ENCODE measurements at places on chromosomes 12 and 14. TPM values are rescaled to one million over a fixed set of nuclear protein-coding genes. Genes with fewer than 3 reads are reported as not detected.

DNA sequence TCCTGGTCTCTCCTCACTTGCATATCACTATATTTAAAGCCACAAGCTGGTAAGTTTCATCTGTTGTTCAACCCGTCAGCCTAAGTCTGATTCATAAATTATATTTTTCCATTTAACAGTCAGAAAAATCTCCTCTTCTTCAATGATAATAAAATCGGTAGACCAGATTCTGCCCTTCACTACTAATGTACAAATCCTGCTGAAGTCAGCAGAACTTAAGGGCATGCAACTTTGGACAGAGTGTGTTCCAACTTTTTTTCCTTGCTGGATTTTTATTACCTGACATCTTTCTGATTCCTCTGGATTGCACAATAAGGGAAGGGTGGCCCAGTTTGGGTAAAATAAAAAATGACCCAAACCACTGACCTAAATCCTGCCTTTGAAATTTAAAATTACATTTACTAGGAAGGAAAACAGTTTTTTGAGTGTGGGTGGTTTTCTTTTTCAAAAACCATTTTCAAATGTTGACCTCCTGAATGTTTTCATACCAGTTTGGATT is 125.4 kb upstream of the DIO2 start:
- DNase-seq = no peak

DNA sequence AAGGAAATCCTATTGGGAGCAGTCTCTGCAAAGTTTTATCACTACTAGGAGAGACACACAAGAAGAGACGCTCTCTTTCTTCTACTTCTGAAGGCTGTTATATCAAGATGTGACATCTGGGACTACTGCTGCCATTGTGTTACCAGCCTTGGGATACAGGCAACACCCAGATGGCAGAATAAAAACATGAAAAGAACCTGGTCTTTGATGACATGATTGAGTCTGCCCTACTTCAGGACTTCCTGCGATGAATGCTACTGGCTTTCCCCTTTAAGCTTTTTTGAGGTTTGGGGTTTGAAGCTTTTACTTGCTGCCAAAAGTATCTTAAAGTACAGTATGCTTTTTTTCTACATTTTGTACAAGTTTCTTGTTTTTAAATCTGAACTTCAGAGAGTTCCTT is 29.2 kb upstream of the TRHDE start:
- no peak for DNase-seq

GRCh38 chr14:79442786-79443185 is 768.5 kb downstream of the DIO2 start:
- no peak for DNase-seq

DNA sequence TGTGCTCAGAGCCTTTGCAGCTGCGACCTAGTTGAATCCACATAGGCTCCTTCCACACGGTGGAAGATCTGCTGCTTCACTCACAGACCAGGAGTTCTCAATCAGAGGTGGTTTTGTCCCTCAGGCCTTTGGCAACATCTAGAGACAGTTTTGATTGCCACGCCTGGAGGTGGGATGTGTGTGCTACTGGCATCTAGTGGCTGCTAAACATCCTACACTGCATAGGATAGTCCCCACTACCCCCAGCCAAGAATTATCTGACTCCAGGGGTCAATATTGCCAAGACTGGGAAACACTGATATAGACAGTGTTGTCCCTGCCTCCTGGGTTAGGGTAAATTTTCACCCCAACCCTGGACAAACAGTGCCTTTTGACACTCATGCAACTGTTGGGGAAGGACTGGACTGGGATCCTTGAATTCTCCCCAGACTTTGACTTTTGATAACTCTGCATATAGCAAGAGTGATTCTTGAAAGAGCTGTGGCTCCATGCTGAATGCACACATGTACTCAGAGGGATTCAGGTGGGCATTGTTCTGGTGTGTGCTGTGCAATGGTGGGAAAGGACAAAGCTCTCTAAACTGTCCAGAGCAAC is 39.8 kb downstream of the BAZ2A start:
- no peak for DNase-seq

The E2F7 gene
- total RNA-seq = not detected

The LRFN5 gene
- total RNA-seq = 4.8 TPM

The HOTAIR gene
- not detected for total RNA-seq

The NEK9 gene
- total RNA-seq = 54.4 TPM

The KRT82 gene
- total RNA-seq = not detected

Measured in sigmoid colon (tissue), 7 donors.